Activated CD4-positive, alpha-beta T cell treated with anti-CD3 and anti-CD28 coated beads, Interleukin-2, amount 10 ng/mL, durations not matched to agents 7 days and 5 days (primary cell): ENCODE measurements at places on chromosomes 12 and 14. TPM values are rescaled to one million over a fixed set of nuclear protein-coding genes. Genes with fewer than 3 reads are reported as not detected.

Gene NANOG
- not detected for total RNA-seq

Gene ASCL1
- total RNA-seq = not detected

Gene IGFBP6
- total RNA-seq = 0.37 TPM

Gene PPP4R4
- total RNA-seq = 3.0 TPM

Gene KRT83
- total RNA-seq = not detected

Gene VSX2
- total RNA-seq = not detected

Gene TCL1B
- not detected for total RNA-seq

DNA sequence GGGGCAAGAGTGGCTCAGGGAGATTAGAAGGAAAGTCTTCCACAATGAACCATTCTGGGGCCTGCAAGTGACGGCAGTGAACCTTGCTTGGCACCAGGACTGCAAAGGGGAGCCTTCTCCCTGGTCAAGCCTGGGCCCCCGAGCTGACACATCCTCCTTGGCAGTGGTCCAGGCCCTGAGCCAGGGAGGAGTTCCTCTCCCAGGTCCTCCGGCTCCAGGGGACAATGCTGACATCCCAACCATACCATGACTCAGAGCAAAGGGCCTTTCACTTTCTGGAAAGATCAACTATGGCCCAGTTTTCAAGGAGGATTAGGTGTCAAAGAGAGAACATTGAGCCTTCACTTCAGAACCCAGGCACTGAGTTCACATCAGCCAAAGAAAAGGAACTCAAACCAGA lies 756.5 kb upstream of the TBX3 start:
- DNase-seq = no peak

DNA sequence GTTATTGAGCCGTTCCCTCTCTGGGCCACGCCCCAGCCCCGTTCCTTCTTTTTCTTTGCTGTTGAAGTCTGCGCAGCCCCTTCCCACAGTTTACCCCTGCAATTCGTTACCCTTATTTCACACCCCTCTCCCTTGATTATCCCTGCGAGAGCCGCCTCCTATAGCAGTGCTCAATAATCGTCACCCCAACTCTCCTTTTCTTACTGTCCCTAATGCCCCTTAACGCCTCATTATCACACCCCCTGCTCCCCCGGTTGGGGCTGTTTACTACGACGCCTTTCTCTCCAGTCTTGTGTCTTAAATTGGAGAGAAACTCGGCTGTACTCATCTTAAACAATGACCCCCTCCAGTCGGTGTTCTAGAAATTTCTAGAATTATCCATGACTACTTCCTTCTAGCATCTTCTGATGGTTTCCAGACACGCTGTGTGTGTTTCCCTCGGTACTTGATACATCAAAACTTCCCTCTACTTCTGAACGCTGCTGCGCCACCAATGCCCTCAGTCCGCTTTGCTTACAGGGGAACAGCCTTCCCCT lies 713 bp upstream of the FBXL14 start:
- peak; percentile 11 for DNase-seq

- DNase-seq = no peak
Observed at GRCh38 chr14:74786796-74787315, 23.7 kb downstream of the YLPM1 start.

GRCh38 chr12:82638324-82638723 lies 48.4 kb upstream of the TMTC2 start:
- no peak for DNase-seq

GRCh38 chr12:55428331-55429243 lies 2.5 kb downstream of the OR6C76 start:
- DNase-seq = no peak

- peak; percentile 49 for DNase-seq
Observed at GRCh38 chr12:12684375-12685106, 11.4 kb downstream of the GPR19 start.

DNA sequence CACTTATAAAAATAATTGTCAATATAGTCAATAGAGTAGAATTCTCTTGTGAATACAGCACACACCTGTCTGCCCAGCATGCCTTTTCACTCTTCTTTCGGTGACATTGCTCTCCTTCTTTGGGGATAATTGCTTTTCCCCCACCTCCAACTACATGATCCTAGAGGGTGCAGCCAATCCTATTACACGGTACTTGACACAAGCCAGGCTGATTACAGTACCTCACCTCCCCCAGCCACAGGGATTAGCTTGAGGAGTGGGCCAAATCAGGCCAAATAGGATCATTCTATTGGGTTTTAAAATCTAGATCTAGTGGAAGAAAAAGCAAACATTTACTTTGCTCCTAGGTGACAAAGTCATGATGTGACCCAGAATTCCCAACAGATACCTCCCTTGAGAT lies 16.8 kb upstream of the NFYB start:
- no peak for DNase-seq

GRCh38 chr12:101995684-101996083 lies 66.1 kb downstream of the WASHC3 start:
- DNase-seq = no peak
